AML-193 (cell line): ENCODE measurements at places on chromosomes 2 and 18.

GRCh38 chr18:78422336-78422735 is 557.3 kb upstream of the SALL3 start:
- no peak for DNase-seq

DNA sequence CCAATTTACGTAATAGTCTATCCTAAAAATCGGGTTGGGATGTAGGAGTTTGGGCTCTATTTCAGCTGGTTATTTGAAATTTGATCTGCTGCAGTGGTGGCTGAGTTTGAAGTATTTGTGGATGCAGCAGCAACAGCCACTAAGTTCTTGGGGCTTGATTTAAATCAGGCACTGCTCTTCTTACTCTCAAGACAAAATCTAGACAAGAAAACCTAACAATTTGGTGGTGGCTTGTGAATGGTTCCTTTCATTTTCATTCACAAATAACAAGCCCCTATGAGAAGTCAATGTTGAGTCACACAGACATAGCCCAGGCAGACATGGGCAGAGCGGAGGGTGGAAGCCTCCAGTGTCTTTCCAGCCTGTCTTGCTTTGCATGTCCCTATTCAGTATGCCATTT is 199.3 kb downstream of the LTBP1 start:
- DNase-seq, result no peak

GRCh38 chr2:145488571-145488970 is 968.7 kb upstream of the ZEB2 start:
- DNase-seq, result no peak

DNA sequence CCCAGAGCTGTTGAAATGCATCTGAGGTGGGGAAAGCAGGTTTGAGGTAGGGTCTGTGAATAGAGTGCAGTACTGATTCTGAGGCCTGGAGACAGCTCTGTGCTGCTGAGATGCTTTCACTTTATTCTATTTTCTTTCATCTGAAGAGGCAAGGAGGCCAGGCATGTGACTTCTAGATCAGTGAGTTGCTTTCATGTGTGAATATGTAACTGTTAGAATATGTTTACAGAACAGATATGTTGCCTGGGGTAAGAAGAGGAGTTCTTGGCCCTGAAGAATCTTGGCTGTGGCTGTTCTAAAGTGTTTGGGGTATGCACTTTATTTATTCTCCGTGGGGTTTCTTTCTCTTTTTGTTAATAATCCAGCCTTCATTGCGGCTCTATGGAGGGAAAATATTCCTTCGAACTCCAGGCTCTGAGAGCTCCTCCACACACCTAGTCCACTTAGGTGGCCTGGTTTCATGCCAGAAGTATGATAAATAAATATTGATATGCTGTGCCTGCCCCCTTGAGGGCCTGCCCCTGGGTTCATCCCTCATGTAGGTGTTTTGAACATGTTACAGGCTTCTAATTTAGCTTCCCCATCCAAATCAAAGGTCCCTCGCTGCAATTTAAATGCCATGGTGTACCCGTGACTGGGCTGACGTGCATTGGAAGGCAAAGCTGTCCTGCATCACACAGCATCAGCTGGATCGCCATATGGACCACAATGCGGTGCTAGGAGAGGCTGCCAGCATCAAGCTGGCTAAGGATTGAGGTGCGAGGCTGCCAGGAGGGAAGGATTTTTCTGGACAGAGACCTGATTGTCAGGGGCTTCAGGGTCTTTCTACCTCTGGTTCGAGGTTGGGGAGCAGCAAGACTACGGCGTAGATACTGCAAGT is 102.9 kb downstream of the PRKCE start:
- no peak for DNase-seq

- DNase-seq, result no peak
These were observed 77.2 kb downstream of the TTN start for GRCh38 chr2:178730049-178730448.

GRCh38 chr2:60554074-60554645 is 706 bp upstream of the BCL11A start:
- no peak for DNase-seq

GRCh38 chr2:239361311-239361642 is 39.5 kb downstream of the HDAC4 start:
- no peak for DNase-seq

- no peak for DNase-seq
These were observed 449 bp upstream of the ATRAID start for GRCh38 chr2:27211241-27211942.

DNA sequence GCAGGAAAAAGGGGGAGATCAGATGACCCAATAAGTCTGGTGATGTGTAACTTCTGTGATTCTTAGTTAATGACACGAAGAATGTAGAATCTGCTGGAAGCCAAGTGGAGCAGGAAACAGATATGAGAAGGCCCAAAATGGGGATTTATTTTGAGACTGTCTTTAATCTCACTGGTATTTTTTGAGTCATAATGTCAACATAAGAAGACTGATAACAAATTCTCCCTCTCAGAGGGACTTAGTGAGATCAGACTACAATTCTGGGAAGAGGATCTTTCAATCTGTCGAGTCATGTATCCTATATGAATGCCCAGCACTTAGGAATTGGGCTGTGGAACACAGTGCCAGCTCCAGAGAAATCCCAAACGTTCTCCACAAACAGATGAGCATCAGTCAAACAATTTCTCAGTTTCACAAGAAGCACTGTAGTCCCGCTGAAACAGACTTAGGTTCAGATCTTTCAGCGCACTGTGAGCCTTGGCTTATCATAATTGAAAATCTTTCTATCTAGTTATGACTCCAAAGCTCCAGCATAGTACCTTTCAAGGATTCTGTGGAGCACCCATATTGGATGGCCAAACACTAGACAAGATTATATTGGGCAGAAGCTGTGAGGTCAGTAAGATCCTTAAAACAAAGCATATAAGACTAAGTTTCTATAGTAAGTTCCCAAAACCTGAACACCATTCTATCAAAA is 738.2 kb downstream of the LRP1B start:
- DNase-seq, result no peak

DNA sequence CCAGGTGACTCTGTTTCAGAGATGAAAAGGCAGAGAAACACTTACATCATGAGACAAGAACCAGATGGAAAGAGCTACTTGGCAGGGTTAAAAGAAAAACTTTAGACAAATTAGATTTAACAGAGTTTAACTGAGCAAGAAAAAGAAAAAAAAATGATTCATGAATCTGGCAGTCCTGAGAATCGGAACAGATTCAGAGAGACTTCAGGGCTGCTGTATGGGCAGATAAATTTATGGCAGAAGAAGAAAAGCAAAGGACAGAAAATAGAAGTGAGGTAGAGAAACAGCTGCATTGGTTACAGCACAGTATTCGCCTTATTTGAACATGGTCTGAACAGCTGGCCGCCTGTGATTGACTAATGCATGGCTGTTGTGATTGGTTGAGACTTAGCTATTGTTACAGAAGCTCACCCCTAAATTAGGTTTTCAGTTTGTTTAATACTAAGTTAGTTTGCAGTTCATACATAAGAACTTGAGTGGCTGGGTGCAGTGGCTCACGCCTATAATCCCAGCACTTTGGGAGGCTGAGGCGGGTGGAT is 43.0 kb upstream of the RHOB start:
- DNase-seq, result no peak

DNA sequence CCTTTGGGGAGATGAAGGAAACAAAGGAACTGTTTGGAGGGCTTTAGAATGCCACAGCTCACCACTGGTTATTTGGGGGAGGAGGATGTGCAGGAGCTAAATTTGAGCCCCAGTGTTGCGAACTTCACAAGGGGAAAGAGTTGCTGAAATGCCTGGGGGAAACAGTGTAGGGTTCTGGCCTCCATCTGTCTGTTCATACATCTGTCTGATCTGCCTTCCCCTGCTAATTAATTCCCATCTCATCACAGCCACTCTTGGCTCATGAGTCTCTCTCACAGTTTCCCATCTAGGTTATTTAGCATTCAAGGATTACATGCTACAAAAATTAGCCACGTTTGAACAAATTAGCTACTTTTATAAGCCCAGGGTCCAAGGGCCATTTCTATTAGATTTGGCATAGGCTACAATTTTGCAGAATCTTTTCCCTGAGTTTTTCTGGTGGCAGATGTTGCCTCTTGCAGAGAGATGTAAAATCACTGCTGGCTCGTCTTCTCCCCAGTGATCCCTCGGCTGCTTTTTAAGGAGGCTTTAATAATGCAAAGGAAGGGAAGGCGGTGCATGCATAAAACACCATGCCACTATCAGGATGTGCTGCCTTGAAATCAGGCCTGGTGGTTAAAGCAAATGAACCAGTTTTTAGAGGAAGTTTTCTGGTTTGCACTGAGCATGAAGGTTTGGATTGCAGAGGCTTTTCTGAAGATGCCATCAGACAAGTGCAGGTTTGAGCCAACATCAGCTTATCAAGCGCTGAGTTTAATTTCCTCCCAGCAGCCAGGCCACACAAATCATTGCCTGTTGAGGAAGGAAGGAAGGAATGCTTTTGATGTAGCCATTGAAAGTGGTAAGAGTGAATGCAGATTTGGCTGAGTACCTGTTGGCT is 35.0 kb downstream of the ADD2 start:
- DNase-seq, result no peak

DNA sequence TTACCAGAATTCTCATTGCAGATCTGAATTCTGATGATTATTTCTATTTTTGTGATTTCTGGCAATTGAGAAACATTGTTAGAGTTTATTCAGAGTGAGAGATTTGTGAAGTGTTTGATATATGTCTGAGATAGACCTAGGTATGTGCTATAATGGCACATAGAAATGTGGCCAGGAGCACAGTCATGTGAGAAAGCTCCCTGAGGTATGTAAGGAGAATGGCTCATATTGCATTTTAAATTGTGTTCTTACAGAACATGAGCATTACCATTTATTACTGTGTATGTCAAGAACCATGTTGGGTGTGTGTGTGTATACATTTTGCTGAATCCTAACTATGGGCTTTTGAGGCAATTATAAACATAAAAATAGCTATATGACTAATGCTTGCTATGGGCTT is 101.2 kb downstream of the RAPGEF4 start:
- no peak for DNase-seq

DNA sequence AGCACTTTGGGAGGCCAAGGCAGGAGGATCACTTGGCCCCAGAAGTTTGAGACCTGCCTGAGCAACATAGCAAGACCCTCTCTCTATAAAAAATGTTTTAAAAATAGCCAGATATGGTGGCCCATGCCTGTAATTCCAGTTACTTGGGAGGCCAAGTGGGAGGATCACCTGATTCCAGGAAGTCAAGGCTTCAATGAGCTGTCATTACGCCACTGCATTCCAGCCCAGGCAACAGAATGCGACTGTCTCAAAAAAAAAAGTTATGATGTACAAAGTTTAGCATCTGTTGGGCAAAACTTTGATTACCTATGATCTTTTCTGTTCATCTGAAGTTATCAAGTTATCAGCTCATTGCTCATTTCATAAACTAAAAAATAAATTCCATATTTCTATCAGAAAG is 504.1 kb upstream of the PKDCC start:
- no peak for DNase-seq

DNA sequence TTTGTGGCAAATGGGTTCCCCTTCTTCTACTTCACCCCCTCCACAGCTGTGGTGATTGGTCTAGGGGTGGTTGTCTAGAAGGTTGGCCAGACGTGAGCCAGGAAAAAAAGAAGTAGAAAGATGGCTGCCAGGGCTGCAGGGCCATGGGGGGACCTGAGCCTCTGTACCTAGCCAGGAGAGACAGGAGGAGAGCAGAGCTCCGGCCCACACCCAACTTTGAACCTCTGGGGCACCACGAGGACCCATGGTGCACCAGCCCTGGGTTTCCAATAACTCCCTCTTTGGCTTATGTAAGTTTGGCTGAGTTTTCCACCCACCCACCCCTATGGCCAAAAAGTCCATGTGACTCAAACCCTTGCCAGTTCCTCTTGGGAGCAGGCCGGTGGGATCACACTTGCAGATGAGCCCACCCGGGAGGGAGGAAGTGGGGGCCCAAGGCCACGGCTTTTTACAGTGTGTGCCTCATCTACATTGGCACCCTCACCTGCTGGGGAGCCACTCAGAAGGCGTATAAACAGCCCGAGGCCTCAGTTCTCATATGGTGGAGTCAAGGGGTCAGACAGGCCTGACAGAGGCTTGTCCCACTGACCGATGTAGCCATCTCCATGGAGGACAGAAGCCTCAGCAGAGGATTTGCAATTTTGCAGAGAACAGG is 293.1 kb upstream of the HDAC4 start:
- DNase-seq, result no peak

- no peak for DNase-seq
These were observed 12.5 kb downstream of the SPTBN1 start for GRCh38 chr2:54468673-54469072.

DNA sequence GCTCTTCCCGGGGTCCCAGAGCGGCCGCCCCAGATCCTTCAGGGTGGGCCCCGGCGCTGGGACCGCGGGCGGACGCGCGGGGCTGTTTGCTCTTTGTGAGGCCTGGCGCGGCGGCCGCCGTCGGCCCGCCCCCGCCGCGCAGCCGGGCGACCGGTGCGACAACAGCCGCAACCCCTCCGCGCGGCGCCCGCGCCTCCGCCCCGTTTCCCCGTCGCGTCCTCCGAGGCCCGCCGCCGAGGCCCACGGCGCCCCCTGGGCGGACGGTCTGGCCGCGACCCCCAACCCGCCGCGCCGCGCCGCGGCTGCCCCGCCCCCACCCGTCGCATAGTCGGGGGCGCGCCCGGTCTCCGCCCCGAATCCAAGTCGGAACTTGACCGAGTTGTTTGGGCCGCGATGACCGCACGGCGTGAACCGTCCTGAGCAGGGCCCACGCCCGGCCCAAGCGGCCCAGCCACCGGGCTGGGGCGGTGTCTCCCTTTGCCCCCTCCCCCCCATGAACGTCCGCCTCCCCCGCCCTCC is 448 bp downstream of the YPEL5 start:
- no peak for DNase-seq

GRCh38 chr2:200086911-200087310 is 131.5 kb downstream of the MAIP1 start:
- no peak for DNase-seq

GRCh38 chr2:15810477-15811150 is 129.7 kb upstream of the MYCN start:
- no peak for DNase-seq
